GM13976 (cell line): ENCODE measurements at places on chromosomes 7 and 10.

DNA sequence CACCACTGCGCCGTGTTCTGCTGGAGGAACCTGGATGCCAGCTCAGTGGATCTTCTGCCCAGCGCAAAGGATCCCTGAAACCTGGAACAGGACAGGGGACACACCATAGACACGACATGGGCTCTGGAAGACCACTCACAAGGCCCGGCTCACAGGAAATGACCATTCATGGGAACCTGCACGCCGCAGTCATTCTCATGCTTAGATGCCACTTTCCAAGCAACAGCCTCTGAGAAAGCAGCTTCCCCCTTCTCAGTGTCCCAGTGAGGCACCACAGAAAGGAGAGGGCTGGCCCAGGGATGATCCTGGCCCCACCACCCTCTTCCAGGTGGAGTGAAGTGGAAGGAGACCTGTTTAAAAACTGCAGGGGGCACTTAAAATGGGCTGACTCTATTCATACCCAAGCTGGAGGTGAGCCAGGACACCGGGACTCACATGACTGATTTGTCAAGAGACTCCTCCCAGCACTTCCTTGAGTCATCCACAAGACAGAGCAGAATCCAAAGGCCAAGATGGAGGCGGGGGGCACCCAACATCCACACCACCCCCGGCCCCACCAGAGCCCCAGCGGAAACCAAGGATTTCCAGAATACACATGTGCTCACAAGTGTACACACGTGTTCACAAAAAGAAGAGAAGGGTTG is 11.2 kb downstream of the CTBP2 start:
- no peak for DNase-seq

DNA sequence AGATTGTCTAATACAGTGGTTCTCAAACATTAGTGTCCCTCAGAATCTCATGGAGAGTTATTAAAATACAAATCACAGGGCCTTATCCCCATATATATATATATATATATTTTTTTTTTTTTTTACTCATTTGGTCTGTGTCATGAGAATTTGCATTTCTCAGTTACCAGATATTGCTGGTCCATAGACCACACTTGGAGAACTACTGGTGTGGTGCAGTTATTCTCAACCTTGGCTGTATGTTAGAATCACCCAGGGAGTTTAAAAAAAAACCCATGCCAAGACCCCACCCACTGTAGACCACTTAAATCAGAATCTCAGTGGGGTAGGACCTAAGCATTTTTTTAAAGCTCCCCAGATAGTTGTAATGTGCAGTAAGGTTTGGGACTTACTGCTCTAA is 179.9 kb downstream of the AUTS2 start:
- no peak for DNase-seq

GRCh38 chr7:137755427-137755826 is 91.3 kb downstream of the DGKI start:
- DNase-seq: no peak

DNA sequence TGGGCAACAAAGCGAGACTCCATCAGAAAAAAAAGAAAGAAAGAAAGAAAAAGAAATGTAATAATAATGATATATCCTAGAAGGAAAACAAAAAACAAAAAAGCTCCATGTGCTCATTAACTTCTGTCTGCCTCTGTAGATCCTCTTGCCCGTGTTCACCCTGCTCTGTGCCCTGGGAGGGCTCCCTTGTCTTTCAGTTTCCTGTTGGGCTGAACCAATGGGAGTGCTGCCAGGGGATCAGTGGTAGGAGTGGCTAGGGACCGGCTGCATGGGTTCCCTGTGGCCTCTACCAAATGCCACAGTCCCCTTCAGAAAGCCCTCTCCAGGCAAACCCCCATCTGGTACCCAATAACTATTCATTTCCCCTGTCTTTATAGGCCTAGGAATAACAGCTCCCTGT is 51.8 kb upstream of the PARD3 start:
- DNase-seq: no peak

DNA sequence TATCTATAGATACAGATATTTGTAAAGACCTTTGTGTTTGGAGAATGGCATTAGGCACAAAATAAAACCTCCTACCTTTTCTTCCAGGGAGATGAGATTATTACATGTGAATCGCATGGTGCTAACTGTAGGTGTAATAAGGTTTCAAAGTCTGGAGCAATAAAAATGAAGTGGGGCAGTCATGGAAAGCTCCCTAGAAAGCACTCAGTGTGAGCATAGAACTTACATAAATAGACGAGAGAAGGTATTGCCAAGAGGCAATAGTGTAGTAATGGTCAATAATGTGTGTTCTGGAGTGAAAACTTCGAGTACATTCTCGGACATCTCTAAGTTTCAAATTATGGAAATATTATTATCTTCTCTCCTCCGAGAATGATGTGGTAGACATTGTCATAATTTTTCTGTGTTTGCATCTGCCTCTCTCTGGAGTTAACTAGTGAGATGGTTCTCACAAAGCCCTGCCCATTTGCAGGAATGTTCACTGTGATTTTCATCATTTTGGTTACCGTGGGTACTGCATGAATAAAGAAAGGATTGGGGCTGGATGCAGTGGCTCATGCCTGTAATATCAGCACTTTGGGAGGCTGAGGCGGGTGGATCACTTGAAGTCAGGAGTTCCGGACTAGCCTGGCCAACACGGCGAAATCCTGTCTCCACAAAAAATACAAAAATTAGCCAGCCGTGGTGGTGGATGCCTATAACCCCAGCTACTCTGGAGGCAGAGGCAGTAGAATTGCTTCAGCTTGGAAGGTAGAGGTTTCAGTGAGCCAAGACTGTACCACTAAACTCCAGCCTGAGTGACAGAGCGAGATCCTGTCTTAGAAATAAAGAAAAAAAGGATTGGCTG is 10.6 kb downstream of the VIM start:
- no peak for DNase-seq

DNA sequence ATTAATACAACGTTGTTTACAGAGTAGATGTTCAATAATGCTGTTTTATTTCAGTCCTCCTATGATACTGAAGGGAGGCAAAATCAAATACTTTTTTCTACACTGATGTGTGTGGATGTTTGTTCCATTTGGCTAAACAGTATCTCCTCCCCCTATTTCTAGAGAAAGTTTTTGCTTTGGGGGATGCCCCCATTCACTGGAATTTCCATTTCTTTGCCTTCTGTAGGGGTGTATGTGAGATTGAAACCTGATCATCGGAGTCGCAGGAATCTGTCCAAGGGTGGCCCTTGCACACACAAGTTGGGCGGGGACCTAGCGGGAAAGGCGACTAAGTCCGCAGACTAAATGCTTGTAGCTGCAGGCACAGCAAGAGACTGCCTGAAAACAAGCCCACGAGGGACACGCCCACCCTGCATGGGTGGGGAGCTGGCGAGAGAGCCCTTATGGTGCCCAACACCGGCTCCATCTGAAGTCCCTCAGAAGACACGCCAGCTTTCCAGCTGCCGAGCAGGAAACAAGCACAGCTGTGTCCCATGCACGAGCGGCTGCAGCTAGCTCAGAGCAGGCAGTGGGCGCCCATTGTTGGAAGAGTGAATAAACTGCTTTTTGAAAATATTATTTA is 58.0 kb downstream of the ESYT2 start:
- no peak for DNase-seq

DNA sequence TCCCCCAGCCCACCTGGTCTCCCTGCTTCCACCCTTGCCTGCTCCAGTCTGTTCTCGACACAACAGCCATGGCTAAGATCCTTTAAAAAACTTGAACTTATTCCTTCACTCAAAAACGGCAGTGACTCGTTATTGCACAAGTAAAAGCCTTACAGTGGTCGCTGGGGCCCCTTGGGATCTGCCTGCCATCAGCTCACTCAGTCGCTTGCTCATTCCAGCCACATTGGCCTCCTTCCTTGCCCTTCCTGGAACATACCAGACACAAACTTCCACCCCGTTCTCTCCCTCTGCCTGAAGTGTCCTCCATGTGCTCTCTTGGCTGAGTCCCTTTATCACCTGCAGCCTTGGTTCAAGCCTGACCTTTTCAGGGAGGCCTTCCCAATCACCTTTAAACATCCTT is 4.7 kb downstream of the CCNY start:
- no peak for DNase-seq

- DNase-seq: no peak
Observed at GRCh38 chr7:158534598-158534997, 53.0 kb downstream of the PTPRN2 start.

- DNase-seq: no peak
Observed at GRCh38 chr10:4691301-4691700, 134.7 kb upstream of the AKR1E2 start.

- DNase-seq: no peak
Observed at GRCh38 chr10:71836596-71836974, 14.5 kb downstream of the PSAP start.

GRCh38 chr10:78397786-78398185 is 364.1 kb downstream of the RPS24 start:
- no peak for DNase-seq

DNA sequence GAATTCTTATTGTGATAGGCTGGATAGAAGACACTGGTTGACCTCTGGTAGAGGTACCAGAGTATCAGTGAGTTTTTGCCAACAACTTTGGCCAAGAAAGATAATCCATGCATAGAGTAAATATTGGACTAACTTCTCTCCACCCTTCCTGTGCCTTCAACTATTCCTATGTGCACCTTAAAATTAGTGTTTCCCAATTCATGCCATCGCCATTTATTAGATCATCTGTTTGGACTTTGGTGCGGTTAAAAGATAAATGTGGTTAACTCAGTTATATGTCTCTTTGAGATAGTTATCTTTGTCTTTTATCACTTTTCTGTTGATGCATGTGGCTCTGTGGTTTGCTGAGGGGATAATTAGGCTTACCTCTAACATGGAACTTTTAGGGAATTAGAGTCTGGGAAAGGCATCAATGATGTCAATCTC is 4.6 kb downstream of the PAPSS2 start:
- DNase-seq: no peak

- peak; percentile 79 for DNase-seq
Observed at GRCh38 chr7:4713183-4713784, 31.2 kb downstream of the FOXK1 start.

DNA sequence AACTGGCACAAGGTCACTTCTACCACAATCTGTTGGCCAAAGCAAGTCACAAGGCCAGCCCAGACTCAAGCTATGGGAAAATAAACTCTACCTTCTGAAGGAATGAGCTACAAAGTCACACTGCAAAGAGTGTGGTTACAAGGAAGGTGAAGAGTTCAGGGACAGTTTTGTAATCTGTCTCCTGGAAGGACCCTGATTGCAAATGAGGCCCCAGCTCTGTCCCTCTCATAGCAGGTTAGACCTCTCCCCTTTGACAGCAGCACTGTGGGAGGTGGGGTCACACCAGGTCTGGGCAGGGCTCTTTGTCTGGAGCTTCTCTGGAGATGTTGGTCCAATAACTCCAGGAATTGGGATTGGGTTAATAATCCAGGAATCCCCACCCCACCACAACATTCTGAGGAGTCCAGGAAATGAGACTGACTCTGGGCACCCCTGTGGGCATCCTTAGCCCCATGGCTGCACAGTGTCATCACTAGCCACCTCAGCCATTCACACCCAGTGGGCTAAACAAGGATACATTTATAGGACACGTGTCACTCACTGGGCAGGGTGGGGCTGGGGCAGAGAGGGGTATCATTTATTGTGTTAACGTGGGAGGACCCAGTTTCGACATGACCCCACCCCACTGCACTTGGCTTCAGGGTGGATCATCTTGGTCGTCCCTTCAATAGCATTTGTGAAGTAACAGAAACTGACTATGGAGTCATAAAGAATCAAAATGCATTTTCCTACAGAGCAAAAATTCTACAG is 23.7 kb upstream of the C10orf105 start:
- DNase-seq: no peak

- DNase-seq: no peak
Observed at GRCh38 chr10:85603151-85603940, 763.2 kb downstream of the GRID1 start.

GRCh38 chr7:148245381-148245780 is 345.2 kb upstream of the C7orf33 start:
- no peak for DNase-seq

- DNase-seq: no peak
Observed at GRCh38 chr7:5266191-5267028, 16.3 kb upstream of the SLC29A4 start.

DNA sequence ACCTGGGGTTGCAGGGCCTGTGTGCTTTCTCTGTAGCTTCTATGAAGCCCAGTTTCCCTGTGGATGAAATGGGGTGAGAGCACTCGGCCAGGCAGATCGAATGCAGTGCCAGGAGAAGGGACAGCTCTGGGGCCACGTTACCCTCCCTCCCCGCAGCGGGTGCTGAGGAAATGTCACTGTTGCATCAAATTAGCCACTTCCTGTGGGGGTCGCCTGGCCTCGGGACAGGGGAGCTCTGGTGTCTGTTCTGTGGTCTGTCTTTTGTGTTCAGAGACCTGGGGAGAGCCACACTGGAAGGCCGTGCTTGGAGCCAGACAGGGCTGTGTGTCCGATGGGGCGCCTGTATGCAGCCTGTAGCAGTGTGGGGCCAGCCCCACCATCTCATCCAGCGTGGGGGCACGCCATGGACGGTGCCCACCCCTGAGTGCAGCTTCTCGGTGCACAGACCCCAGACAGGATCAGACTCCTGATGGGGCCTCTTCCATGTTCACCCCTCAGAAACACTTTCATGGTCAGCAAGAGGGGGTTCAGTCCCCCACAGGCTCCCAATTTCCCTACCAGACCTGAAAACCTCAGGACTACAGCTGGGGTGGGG is 13.6 kb downstream of the TTYH3 start:
- DNase-seq: peak; percentile 75

- no peak for DNase-seq
Observed at GRCh38 chr7:23129036-23129435, 23.5 kb downstream of the KLHL7 start.

DNA sequence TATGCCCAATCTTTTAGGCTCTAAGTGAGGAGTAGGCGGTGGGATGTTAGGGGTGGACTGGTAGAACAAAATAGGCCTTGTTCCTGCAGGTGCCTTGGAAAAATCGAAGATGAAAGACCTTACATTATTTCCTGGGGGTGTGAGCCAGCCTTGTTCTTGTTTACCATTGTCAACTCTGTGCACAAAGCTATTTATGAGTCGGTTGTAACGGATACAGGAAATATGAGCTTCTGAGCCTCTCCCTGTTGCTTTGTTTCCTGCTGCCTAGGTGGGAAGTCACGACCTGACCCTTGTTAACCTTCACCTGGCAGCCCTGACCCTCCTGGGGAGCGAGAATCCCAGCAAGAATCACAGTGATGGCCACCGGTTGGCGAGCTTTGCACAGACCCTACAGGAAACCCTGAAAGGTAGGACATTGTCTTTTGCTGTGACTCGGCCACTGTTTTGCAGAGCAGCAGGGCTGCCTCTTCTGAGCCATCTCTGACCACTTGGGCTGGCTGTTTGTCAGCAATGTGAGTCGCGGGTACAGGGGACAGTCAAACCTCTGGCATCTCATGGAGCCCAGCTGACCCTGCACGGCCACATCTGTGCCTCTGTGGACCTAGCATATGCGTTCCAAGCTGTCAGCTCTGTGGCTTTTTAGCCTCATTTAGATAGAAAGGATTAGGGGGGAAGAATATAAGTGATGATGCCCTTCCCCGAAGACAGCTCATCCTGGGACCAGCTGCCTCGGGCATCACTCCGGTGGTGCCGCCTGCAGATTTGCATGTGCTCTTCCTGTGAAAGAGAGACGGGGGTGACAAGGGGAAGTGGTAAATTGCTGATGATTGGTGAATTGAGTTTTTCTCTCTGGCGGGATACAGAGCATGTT is 102.1 kb upstream of the ANLN start:
- no peak for DNase-seq
